ENCODE measurements at places on chromosomes 2 and 18.

- no peak for DNase-seq
Measured at GRCh38 chr2:28991021-28991420, 9.9 kb downstream of the TOGARAM2 start.

DNA sequence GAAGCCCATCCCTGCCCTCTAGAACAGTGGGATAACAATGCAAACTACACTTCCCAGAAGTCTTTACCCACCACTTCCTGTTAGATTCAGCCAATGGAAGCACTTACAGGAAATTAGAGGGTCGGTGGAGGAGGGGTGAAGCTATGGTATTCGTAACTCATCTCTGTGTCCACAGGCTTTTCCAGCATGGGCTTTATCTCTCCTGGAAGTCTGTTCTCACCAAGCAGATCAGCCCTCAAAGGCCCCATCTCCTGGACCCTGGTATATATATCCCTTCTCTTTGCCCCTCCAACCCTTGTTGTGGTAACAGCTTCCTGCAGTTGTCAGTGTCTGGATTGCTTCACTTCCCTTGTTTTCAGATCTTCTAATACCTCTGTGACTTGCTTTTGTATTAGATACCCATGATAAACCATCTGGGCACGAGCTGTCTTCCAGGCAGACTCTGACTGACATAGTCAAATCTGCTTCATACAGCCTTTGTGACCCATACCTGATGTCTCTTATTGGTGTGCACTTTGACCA, 475.0 kb upstream of the POU3F3 start:
- DNase-seq = peak; percentile 35

DNA sequence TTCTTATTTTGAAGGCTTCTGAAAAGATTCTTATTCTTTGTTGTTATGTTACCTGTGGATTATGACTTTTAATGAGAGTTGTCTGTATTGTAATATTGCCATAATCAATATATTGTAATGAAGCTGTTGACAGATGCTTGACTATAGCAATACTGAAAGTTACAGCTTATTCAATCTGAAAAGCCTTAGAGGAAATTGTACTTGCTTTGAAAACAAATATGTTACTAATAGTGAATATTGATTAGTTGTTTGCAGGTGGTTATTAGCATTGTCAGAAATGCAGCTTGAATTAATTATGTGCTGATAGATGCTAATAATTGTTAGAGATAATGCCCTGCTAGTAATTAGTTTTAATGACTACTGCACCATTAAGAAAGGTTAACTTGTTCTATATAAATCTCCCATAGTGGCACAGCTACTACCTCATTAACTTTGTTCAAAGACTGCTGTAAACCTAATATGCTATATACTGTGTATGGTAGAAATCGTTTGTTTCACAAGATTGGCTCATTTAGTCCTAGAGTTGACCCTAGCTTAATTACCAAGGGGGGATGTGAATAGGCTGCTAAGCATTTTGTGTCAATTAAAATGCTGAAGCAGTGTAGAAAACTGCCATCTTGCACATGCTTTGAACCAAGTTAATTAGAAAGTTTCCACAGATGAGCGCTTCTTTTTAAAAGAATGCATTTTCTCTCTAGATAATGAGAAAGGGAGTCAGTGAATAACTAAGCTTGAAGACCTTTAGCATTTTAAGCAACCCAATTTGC, 30.5 kb downstream of the SLC39A10 start:
- DNase-seq = no peak

DNA sequence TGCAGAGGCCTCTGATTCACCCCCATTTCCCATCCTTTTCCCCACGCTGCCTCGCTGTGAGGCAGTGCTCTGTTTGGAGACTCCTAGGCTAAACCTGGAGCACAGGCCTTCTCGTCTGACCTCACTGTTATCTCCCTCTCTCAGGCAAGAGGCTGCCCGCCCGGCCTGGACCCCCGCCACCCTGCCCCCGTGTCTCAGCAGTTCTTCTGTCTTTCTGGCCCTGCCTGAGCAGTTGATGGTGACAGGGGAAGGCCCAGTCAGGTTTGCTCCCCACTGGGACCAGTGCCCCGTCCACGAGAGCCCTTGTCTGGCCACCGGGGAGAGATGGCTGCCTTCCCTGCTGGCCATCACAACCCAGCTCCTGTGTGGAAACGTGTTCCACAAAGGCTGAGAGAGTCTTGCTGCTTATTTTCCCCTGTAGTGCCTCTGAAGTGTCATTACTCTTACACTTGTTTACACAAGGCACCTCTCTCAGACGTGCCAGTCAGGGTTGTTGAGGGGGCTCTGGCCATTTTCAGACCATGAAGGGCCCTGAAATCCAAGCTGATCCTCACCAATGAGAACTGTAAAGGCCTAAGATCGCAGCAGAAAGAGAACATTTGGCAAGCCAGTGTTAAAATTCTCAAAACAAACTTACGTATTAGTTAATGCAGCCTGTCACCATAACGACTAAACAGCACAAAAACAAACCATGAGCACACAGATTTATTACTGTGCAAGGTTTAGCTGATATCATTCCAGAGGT, 210.9 kb downstream of the NDUFA10 start:
- DNase-seq = no peak

- DNase-seq = no peak
Measured at GRCh38 chr2:173952267-173953046, 12.7 kb downstream of the SP3 start.

GRCh38 chr2:26682155-26682554, 10.4 kb upstream of the KCNK3 start:
- DNase-seq = no peak

- DNase-seq = peak; percentile 32
Measured at GRCh38 chr2:45606796-45607195, 4.3 kb downstream of the SRBD1 start.

DNA sequence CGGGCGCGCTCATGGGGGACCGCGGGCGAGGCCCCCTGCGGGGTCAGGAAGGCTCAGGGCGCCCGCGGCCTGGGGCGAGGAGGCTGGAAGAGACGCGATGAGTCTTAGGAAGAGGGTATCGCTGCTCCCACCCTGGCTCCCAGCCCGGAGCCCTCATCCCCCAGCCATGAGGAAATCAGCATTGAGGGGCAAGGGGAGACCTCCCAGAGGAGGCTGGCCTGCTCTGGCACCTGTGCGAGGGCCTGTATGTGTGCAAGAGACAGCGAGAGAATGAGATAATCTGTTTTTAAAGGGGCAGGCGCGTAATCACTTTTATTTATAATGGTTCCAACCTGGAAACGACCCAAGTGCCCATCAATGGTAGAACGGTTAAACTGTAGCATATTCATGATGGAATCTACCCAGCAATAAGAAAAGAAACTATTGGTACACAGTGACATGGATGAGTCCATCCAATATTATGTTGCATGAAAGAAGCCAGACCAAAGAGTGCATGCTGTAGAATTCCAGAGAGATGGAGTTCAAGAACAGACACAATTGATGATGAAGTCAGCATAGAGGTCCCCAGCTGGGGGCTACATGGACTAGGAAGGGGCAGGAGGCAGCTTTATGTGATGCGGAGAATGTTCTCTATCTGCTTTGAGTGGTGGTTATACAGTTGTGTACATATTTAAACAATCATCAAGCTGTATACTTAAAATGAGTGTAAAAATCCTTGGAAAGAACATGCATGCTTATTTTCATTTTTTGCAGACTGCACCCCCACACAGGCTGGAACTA, 14.4 kb downstream of the FBXO41 start:
- no peak for DNase-seq

GRCh38 chr18:59015531-59016152, 124.0 kb upstream of the SEC11C start:
- DNase-seq = no peak

DNA sequence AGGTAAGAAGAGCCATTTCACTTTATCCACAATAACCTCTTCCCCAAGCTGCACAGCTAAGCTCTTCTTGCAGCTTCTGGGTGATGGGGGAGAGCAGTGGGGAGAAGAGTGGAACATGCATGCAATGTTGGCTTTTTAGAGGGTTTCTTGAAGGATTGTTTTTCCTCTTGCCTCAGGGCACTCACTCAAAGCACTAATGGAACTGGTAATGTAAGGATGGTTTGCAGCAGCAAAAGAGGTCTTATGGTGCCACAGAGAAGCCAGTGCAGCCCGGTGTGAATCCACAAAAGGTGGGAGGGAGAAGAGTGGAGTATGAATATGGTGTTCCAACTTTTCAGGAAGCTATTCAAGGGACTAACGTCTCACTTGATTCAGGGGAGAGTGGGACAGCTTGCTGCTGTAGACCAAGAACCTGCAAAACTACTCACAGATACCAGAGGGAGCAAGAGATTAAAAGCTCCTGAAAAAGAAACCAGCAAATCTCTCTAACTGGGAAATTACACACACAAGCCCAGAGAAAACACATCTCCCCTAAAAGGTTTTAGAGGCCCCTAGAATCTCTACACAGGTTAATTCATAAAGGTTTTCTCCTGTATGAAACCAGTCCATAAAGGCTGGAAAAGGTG, 116.4 kb downstream of the CHN1 start:
- DNase-seq = no peak
